ENCODE measurements at places on chromosomes 5 and 9.

GRCh38 chr5:33489481-33490067 is 48.8 kb downstream of the TARS1 start:
- no peak for DNase-seq

DNA sequence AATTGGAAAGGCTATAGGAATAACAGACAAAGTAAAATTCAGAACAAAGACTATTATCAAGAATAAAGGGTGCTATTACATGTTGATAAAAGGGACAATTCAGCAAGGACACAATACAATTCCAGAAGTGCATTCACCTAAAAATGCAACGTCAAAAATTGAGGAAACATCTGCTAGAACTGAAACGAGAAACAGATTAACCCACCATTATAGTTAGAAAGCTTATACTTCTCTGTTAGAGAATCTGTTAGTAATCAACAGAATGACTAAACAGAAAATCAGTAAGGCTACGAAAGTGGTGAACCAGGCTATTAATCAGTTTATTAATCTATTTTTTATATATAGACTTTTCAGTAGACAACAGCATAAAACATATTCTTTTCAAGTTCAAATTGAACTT is 14.8 kb downstream of the FCN1 start:
- no peak for DNase-seq

- DNase-seq = no peak
Measured at GRCh38 chr5:174284873-174285272, 239.4 kb downstream of the NSG2 start.

- no peak for DNase-seq
Measured at GRCh38 chr5:66894480-66895240, 298.5 kb downstream of the MAST4 start.

- DNase-seq = no peak
Measured at GRCh38 chr9:131319486-131319885, 30.0 kb downstream of the PLPP7 start.

GRCh38 chr5:66010476-66010875 is 84.1 kb downstream of the ERBIN start:
- DNase-seq = no peak

- DNase-seq = no peak
Measured at GRCh38 chr9:137160716-137161557, 8.9 kb downstream of the LRRC26 start.

GRCh38 chr5:105397749-105398148 is 1835.2 kb upstream of the NUDT12 start:
- no peak for DNase-seq

- no peak for DNase-seq
Measured at GRCh38 chr9:127589955-127590370, 22.1 kb upstream of the STXBP1 start.

DNA sequence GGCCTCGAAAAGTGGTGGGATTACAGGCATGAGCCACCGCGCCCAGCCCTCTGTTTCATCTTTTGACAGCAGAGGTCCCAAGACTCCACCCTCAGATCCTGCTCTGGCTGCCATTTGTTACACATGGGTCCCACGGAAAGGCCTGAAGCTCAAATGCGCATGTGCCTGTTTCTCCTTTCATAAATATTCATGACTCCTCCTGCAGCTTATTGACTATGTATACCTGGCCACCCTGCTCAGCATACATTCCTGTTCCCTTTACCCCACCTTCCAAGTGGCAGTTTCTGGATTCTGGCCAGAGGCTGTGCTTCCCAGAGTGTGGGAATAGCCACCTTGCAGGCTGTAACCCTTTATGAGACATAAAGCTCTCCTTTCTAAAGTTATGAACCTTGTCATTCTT is 46.5 kb downstream of the AUH start:
- no peak for DNase-seq

GRCh38 chr5:93532370-93532769 is 48.6 kb downstream of the NR2F1-AS1 start:
- DNase-seq = no peak

DNA sequence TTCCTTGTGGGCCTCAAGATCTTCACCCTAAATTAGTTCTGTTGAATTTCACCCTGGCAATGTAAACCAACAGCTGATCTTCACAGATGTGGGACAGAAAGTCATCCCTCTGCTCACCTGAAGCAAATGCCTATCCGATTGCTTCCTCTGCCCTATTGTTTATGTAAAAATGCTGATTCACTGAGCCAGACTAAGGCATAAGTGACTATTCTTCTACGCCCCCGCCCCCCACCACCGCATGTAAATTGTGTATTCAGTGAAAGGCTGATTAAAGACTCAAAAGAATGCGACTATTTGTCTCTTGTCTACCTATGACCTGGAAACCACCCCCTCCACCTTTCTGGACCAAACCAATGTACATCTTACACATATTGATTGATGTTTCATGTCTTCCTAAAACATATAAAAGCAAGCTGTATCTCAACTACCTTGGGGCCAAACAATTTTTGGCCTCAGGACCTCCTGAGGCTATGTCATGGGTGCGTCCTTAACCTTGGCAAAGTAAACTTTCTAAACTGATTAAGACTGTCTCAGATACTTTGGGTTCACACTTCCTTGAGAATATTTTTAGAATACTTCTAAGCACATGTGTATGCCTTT is 129.7 kb upstream of the BOD1 start:
- no peak for DNase-seq

- no peak for DNase-seq
Measured at GRCh38 chr5:6686915-6687409, 26.3 kb upstream of the TENT4A start.

DNA sequence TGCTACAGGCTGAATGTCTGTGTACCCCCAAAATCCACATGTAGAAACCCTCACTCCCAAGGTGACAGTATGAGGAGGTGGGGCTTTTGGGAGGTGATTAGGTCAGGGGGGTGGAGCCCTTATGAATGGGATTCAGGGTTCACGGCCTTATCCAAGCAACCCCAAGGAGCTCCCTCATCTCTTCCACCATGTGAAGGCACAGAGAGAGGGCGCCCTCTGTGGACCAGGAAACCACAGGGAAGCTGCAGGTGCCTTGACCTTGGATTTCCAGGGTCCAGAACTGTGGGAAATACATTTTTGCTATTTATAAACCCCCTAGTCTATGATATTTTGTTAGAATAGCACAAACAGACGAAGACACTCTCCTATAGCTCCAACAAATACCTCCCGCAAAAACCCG is 53.6 kb upstream of the IRX2 start:
- DNase-seq = no peak

DNA sequence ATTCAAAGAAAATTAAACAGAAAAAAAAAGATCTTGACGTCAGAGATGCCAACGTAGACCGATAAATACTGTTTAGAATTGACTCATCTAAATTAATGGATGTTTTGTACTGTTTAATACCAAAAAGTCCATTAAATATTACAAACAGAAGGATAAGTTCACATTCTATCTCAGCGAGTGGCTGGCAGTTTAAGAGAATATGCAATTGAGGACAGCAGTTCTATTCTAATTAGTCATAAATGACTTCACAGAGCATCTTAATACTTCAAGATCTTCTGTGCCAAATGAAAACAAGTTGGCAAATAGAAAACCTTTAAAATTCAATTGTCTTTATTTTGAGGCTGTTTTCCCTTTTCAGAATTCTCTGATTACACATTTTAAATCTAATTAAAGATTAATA is 326.6 kb upstream of the NREP start:
- DNase-seq = no peak

- DNase-seq = no peak
Measured at GRCh38 chr5:42522783-42523182, 99.5 kb downstream of the GHR start.

GRCh38 chr9:87167161-87167560 is 219.9 kb upstream of the GAS1 start:
- DNase-seq = no peak

- no peak for DNase-seq
Measured at GRCh38 chr5:83400241-83400640, 71.3 kb upstream of the VCAN start.

- no peak for DNase-seq
Measured at GRCh38 chr9:18343784-18344183, 130.2 kb upstream of the ADAMTSL1 start.

DNA sequence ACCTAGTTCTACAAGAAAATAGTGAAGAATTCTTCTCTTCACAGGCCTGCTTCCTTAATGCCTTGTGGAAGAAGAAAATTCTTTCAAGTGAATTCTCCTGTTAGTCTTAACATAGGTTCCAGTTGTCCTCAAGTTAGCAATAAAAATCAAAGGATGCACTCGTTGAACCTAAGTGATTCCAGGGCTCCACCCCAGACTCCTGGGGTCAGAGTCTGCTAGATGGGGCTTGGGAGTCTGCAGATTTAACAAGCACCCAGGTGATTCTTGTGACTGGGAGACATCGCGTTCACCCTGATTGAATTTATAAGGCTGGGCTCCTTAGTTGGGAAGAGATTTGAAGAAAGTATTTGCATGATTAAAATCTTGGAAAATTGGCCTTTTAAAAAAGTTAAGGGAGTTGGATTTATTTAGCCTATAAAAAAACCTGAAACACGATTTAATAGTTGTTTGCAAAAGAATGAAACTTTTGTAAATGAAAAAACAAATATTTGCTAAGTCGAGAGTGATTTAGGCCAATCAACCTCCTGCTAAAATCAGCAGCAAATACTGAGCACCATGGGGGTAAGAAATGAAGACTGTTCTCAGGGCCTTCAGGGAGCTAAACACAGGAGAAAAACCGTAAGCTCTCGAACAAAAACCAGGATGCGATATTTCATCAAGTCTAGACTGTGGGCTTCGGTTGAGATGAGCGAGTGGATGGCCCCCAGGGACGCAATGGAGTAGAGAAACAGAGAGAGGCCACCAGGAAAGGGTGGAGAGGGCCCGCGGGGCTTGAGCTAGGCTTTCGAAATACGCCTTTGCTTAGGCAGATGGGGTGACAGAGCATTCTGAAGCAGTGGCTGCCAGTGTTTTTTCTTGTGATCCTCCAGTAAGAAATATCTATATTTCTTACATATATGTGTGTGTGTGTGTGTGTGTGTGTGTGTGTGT is 86.9 kb upstream of the TTC23L start:
- no peak for DNase-seq

DNA sequence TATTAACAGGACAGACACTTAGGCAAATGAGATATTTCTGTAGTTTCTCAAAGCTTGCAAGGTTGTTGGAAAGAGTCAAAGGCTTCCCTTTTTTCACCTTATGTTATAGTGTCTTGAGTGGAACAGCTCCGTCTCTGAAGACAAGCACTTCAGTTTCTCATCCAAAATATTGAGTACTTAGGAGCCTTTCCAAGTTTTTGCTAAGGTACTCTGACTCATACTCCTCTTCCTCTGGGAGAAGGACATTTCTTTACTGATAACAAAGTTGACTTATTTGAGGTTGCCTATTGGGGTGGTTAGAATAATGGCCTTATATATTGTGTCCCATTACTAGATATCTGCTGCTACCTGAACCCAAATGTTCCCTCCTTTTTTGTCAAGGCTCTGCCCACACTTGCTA is 869.6 kb downstream of the MAT2B start:
- DNase-seq = no peak

GRCh38 chr9:74120061-74120460 is 377.1 kb upstream of the RORB start:
- no peak for DNase-seq

- DNase-seq = no peak
Measured at GRCh38 chr5:94209272-94209671, 409.1 kb downstream of the KIAA0825 start.

DNA sequence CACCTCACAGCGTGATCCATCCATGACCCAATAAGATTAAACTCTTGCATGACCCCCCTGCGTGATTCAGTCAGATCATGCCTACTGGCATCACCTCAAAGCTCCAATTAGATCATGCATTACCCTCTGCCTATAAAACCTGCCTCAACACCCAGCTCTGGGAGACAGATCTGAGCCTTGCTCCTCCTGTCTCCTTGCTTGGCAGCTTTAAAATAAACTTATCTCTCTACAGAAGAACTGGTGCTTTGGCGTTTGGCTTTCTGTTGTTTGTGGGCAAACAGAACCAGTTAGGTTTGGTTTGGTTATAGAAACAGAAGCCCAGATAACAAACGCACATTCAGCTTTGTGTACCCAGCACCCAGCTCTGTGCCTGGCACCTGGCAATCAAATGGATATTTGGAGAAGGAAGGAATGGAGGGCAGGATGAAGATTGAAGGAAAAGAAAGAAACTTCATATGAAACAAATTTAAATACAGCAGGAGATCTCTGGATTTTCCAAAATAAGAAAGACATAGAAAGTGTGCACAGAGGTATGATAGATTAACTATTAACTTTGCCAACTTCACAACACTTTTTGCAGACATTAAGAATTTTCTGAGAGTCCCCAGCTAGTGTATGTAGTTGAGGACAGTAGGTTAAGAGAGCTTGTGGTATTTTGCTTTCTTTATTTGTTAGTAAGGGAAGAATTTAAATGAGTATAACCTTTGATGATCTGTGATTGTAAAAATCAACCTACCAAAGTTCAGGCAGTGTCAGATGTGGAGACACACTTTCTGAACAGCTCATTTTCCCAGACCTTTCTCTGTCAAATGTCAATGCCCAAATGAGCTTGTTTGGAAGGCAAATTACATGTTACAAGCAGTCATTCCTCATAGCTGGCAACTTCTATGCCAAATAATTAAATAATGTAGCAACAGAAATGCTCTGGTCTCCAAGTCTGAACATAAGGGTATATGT is 102.1 kb upstream of the ASTN2 start:
- DNase-seq = no peak

DNA sequence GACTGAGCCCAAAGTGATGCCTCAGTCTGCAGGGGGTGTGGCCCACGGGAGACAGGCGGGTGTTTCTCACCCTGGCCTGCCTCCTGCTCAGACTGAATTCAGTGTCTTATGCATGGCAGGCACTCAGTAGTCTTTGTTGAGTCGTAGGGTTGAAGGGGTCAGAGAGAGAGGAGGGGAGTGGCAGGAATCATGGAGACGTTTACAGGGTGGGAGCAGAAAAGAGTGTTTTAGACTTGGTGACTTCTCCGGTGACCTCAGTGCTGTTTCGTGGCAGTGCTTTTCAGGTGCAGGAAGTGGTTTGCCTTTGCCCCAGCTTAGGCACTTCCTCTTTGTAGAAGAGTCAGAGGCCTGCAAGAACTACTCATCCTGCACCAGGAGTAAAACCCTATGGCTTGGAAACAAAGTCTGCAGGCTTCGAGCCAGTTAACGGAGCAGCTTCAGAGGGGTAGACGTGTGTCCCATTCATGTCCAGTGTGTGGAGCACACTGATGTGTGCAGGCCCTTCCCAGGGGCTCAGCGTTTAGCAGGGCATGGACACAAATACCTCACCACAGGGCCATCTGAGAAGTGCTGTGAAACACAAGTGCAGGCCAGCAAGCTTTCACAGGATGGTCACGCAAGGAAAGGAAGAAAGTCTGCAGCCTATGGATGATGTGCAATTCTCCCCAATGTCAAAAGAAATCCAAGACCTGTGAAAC is 24.5 kb upstream of the SEMA4D start:
- DNase-seq = peak; percentile 60

DNA sequence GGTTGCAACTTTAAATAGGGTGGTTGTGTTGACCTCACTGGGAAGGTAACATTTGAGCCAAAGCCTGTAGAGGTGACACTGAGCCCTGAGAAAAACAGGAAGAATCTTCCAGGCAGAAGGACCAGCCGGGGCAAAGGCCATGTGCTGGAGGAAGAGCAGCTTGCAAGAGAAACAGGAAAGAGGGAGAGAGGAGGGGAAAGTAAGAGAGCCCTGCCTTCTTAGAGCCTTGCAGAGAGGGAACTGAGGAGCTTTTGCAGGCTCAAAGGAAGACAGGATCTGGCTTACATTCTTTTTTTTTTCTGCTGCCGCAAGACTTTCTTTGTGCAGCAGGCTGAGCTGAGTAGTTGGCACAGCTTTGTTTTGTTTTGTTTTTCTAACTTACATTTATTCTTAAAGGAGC is 17.4 kb downstream of the C9orf153 start:
- no peak for DNase-seq

- DNase-seq = no peak
Measured at GRCh38 chr9:4855841-4856240, 63.1 kb downstream of the RCL1 start.

Measured in T-helper 1 cell (primary cell).